ENCODE measurements at places on chromosomes 11 and 22.

GRCh38 chr11:28140689-28141455 lies 32.7 kb downstream of the METTL15 start:
- DNase-seq, result no peak

DNA sequence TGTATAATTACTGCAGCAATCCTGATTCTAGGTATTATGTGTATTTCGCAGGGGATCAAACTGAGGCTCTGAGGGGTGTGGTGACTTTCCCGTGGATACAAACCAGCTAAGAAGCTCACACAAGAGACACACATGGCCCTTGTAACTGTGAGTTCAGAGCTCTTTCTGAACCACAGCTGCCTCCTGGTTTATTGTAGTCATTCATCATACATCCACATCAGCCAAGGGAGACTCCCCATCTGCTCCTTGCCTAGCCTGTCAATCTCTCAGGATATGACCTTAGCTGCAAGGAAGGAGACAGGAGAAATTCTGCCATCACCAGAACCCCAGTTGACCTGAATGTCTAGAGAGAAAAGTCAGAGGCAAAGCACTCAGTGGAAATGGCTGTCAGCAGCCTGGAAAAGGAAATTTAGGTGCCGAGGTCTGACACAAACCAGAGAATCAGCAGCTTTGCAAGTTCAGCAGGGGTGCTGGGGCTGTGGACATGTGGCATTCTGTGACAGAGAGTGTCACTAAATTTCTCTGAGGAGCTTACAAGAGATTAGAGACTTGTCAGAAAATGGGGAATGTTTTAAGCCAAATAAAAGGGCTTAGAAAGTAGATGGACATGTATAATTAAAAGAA lies 209.5 kb downstream of the AASDHPPT start:
- DNase-seq, result no peak

- DNase-seq, result no peak
These were observed 1.1 kb upstream of the APOBEC3F start for GRCh38 chr22:39039306-39040126.

DNA sequence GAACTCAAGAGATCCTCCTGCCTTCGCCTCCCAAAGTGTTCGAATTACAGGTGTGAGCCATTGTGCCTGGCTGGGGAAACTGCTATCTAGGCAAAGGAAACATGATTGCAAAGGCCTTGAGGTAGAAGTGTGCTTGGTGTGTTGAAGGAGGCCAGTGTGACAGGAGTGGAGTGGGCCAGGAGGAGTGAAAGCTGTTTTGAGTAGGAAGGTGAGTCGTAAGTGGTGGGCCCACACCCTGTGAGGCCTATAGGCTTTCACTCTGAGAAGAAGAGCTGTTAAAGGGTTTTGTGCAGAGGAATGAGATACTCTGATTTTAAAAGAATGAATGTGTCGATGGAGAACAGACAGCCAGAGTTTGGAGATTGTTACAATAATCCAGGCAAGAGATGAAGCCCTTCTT lies 43.4 kb downstream of the WEE1 start:
- no peak for DNase-seq

DNA sequence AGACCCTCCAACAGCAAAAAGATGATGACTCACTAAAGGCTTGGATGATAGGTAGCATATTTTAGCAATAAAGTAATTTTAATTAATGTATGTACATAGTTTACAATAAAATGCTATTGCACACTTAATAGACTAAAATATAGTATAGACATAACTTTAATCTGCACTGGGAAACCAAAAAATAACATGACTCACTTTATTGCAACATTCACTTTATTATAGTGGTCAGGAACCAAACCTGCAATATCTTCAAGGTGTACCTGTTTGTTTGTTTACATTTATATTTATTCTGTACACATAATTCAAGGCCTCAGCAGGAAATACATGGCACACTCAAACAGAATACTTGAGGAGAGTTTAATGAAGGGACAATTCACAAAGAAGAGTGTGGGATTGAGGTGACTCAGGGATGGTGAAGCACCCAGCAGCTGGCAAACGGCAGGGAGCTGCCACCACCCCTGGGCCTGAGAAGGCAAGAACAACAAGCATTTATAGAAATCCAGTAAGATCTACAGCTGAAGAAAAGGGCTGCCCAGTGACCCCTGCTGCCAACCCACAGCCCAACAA lies 51.5 kb upstream of the POU2AF2 start:
- DNase-seq, result no peak

DNA sequence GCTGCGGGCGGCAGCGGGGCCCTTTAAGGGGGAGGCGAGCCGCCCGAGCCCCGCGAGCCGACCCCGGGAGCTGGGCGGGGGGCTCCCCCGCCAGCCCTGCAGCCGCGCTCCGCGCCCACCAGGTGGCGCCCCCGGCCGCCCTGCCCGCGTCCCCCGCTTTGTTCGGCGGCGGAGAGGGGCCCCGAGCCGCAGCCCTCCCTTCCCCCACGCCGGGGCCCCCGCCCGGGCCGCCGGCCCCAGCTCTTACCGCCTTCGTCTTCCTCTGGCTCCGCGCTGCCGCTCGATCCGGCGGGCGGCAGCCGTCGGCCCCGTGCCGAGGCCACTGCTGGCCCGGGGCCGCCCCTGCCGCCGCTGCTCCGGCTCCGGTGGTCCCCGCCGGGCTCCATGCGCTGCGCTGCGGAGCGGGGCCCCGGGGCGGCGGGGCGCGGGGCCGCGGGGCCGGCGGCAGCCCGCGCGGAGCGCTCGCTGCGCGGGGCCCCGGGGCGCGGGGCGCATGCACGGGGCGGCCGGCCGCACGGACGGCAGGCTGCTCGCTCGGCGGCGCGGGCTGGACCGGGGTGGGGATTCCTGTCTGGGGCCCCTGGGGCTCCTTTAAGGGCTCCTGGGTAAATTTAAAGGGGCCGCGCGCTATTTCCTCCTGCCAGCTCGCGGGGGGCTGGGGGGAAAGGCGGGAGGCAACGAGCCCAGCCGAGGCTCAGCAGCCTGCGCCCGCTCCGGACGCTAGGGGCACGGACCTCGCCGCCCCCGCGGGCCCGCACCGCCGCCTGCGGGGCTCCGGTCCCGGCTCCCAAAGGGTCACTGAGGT lies at the start of gene ZFTA:
Gene ZFTA (minus strand): TSS at position 539 of the 805 bp plus-strand sequence. CDS start 153 bp downstream, at position 386.
- DNase-seq, result peak; percentile 62
